ENCODE measurements at places on chromosomes 12 and 14. TPM values are rescaled to one million over a fixed set of nuclear protein-coding genes. Genes with fewer than 3 reads are reported as not detected.
A peak's percentile ranks its signal among the peaks of the same experiment; 100 is the strongest.

GRCh38 chr12:31583878-31584277 is 7.1 kb downstream of the DENND5B start:
- DNase-seq: no peak

DNA sequence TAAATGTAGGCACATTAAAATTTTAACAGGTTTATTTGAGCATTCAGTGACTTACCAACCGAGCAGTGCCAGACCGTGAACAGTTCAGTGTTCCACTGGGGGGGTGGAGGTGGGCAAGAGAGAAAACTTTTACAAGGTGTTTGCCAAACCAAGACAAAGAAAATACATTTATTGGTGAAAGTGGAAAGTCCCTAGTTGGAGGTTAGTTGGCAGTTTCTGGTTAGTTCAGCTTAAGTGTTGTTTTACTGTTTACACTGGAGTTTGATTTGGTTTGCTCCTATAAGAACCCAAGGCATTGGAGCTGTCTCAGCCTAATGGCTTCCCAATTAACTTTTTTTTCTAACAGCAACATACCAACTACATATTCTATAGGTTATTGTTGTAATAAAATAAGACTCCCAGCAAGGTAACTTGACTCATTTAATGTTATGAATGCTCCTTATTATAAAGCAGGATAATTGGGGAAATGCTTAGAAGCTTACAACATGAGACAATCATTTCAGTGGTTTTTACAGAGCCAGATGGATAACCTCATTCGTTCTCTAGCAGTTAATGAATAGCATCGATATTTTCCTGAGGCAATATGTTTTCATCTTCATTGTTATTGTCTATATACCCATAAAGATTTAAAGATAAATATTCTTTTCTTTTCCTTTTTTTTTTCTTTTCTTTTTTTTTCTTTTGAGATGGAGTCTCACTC is 115.8 kb downstream of the ETNK1 start:
- DNase-seq: no peak

- DNase-seq: no peak
These were observed 80.3 kb upstream of the TRAF3 start for GRCh38 chr14:102696856-102697495.

The MYF5 gene
- total RNA-seq: not detected

The EPS8 gene
- total RNA-seq: 2.2 TPM

DNA sequence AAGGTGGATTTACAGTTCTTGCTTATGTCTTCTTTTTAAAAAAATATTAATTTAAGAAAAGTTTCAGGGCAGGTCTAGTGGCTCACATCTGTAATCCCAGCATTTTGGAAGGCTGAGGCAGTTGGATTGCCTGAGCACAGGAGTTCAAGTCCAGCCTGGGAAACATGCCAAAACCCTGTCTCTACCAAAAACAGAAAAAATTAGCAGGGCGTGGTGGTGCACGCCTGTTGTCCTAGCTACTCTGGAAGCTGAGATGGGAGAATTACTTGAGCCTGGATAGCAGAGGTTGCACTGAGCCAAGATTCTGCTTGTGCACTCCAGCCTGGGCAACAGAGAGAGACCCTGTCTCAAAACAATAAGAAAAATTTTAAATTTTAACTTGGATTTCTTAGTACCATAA is 5.4 kb upstream of the TAS2R46 start:
- DNase-seq: no peak

DNA sequence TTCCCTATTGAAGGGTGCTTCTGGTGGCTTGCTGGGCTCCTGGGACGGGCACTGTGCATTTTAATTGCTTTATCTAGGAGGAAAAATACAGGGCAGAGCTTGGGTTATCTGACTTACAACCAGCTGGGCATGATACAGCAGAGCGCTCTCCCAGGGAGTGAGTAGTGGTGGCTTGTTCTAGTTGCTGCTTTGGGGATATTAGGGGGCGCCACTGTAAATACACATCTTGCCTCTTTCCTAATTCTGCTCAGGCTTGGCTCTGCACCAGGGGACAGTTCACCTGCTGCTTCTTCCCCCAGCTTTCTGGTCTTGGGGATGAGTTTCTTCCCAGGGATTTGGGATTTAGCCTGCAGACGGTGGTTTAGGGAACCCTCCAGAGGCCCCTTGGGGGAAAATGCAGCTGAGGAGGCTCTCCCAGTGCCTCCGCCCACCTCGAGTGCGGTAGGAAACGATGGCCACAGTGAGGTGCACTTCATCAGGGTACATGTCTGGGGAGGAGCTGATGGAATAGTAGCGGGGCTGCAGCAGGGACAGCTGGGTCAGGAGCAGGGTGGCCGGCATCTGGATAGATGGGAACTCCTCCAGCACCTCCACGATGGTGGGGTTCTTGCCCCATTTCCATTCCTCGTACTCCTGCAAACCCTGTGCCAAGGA is 36.9 kb upstream of the FBXO21 start:
- no peak for DNase-seq

The SELPLG gene
- 144 TPM for total RNA-seq

DNA sequence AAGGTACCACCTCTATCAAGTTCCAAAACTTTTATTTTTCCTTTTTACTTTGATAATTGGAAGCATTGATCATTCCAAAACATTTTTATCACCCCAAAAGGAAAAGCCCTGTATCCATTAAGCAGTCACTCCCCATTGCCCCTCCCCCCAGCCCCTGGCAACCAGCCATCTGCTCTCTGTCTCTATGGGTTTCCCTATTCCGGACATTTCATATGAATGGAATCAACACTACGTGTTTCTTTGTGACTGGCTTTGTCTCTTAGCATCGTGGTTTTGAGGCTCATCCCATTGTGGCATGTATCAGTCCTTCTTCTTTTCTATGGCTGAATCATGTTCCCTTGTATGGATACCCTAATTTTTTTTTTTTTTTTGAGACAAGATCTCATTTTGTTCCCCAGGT is 18.0 kb upstream of the PHETA1 start:
- DNase-seq: no peak

GRCh38 chr12:67925077-67925476 is 64.2 kb upstream of the IFNG-AS1 start:
- no peak for DNase-seq

GRCh38 chr12:130026608-130027176 is 122.9 kb upstream of the TMEM132D start:
- DNase-seq: peak; percentile 53

The NXPH4 gene
- total RNA-seq: 0.40 TPM

DNA sequence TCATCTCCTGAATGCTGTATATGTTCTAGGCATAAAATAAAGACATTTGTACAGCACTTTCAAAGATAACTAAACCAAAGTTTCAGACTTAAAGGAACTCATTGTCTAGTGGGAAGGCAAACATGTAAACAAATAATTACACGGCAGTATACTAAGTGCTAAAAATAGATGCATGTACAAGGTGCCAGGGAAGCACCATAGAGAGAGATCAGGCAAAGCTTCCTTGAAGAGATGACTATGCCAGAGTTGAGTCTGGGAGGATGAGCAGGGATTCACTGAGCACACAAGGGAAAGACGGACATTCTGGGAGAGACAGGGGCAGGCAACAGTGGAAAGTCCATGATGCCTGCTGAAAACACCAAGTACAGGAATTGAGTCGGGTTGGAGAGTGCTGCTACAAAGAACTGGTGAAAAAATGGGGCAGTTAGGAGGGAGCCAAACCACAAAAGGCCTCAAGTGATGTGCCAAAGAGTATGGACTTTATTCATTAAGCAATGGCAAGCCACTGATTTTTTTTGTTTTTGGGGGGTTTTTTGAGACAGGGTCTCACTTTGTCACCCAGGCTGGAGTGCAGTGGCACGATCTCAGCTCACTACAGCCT is 26.8 kb downstream of the ANKS1B start:
- DNase-seq: no peak

DNA sequence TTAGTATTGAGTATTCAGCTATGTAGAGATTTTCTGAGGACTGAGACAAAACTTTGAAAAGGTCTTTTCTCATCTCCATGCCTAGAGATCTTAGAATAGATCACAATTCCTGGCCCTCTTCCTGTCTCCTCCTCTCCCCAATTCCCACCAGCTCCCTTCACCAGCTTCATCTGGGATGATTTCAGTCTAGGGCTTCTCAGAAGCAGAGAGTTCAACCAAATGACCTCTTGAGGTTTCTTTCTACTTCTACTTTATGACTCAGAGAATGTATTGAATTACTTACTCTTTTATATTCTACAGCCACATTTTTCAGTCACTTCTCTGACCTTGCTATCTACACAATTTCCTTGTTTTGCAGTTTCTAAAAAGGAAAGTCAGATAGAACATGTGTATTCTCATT is 19.4 kb upstream of the SNX6 start:
- DNase-seq: no peak

GRCh38 chr14:90290337-90291011 is 34.1 kb downstream of the PSMC1 start:
- DNase-seq: no peak

DNA sequence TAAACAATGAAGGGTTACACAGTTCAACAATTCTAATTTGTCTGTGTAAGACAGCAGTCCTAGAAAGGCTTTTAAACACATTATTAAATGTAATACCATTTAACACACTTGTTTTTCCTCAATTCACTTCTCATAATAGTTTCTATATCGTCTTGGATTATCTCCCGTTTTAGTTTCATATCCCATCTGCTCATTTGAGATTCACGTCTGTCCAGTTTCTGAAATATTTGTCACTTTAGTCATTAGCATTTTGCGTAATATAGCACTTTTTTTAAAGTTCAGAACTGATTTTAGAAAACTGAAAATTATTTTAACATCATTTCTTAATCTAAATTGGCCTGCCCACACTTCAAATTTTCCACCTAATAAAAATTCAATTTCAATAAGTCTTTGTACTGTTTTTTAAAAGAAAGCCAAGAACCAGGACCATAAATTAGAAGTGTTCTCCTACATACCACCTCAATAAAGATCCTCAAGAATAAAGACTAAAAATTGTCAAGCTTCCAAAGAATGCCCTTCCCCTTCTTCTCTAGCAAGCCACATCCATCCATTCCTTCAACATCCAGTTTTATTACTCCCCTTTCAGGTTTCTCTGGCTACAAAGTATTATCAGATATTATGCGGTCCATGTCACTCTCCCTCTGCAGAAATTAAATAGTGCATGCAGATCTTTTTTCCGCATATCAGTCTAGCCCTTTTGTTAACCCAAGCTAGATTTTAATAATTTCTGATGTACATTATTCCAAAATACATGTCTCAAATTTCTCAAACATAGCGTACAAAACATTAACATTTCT is 11.9 kb downstream of the MED13L start:
- DNase-seq: no peak

DNA sequence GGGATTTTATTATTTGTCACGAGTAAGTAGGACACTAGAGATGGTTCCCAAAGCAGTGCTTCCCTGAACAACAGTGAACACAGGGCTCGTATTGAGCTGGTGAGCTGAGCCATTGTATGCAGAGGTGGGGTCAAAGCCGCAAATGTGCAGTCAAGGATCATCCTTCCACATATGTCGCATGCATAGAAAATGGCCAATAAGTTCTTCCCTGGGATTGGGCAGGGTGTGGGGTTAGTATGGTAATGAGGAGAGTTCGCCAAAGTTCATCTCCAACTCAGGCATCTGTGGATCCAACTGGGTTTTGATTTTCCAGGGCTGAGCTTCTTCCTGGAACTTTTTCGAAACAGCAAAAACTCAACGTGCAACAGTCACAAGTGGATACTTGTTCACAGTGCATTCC is 86.6 kb downstream of the CMKLR1 start:
- no peak for DNase-seq

The IFT81 gene
- total RNA-seq: 2.1 TPM

DNA sequence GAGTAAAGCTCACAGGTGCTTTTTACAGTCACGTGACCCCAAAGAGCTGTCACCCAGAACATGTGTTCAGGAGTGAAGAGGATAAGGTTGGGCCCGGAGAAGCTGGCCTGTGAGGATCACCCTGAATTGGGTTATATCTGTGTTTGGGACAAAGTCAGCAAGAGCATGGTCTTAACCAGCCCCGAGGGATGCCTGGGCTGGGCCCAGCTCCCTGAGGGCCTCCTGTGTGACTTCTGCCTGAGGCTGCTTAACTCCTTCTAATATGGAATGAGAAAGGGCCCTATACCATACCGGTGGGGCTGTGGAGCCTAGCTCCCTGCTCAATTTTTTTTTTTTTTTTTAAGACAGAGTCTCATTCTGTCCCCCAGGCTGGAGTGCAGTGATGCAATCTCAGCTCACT is 2.5 kb downstream of the CDCA4 start:
- no peak for DNase-seq

GRCh38 chr12:94230357-94230905 is 82.1 kb downstream of the PLXNC1 start:
- DNase-seq: no peak

The TDG gene
- 37.7 TPM for total RNA-seq

- DNase-seq: no peak
These were observed 1.6 kb upstream of the SYNDIG1L start for GRCh38 chr14:74427651-74428050.

- no peak for DNase-seq
These were observed 2.2 kb upstream of the KRT80 start for GRCh38 chr12:52193991-52194390.

GRCh38 chr12:19369691-19370148 is 69.6 kb upstream of the AEBP2 start:
- no peak for DNase-seq

The SERPINA3 gene
- not detected for total RNA-seq

DNA sequence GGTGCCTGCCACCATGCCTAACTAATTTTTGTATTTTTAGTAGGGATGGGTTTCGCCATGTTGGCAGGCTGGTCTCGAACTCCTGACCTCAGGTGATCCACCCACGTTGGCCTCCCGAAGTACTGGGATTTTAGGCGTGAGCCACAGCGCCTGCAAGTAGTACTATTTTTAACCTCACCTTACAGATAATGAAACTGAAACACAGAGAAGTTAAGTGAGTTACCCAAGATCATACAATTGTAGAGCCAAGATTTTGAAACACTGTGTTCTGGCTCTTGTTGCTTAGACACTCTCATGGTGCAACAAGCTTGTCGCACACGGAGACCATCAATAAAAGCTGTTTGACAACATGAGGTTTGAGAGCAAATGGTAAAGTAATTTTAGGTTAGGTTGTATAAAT is 159.1 kb upstream of the LMNTD1 start:
- no peak for DNase-seq

DNA sequence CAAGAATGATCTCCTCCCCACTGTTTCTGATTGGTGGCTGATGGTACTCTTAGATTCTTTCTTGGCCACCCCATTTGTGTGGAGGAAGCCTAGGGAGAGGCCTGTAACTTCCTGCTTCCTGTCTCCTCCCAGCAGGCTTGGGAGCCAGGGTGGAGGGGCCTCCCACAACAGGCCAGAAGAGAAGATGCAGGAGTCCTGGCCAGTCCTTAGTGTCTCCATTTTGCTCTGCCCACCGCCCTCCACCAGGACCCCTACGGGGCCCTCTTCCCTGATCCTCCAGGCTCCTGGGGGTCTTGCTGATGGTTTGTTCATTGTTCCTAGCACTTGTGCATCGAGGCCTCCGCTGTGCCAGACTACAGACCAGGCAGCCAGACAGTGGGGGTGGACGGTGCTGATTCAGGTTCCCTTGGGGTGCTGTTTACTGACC is 6.8 kb downstream of the TSPAN9 start:
- no peak for DNase-seq

- peak; percentile 55 for DNase-seq
These were observed 1.7 kb upstream of the SCNN1A start for GRCh38 chr12:6376870-6377666.

DNA sequence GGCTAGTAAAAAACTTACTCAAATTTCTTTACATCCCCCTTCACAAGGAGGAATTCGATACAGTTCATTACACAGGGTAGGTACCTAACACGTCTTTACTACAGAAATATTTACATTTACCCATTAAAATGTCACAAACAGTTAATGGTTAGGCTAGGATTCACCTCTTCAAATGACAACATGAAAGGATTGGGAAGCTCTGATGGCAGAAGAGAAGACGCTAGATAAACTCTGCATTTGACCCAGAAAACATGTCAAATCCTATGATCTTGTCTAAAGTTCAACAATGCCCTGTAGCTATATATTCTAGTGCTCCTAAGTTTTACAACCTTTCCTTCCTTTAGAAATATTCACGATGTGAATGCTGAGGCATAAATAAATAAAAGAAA is 64.8 kb downstream of the DENND5B start:
- DNase-seq: no peak
